DMS79 treated with DMSO at 0.1 percent for 48 hours (cell line): ENCODE measurements at places on chromosomes 7 and 10.
A peak's percentile ranks its signal among the peaks of the same experiment; 100 is the strongest.

- DNase-seq: no peak
Measured at GRCh38 chr10:131748191-131748590, 152.6 kb upstream of the PPP2R2D start.

GRCh38 chr7:22867003-22867402, 44.4 kb upstream of the TOMM7 start:
- no peak for DNase-seq

GRCh38 chr7:144529269-144529926, 125.9 kb upstream of the NOBOX start:
- DNase-seq: no peak

DNA sequence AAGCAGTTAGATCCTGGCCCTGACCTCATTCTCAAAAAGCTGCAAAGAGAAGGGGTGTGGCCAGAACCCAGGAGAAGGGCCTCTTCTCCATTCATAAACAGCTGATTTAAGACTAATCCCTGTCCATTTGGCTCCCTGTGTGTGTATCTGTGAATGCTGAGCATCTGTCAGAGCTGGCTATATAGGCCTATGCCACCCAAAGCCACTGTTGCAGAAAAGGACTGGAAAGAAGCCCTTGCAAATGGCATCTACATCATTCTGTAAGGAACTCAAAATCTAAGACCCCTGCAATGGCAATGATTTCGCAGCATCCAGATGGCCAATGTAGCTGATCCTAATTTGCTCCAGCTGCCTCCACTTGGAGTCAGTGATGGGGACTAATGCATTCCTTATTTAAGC, 384.5 kb downstream of the KCNMA1 start:
- DNase-seq: no peak

GRCh38 chr7:158602905-158603772, 15.5 kb upstream of the PTPRN2 start:
- DNase-seq: no peak

DNA sequence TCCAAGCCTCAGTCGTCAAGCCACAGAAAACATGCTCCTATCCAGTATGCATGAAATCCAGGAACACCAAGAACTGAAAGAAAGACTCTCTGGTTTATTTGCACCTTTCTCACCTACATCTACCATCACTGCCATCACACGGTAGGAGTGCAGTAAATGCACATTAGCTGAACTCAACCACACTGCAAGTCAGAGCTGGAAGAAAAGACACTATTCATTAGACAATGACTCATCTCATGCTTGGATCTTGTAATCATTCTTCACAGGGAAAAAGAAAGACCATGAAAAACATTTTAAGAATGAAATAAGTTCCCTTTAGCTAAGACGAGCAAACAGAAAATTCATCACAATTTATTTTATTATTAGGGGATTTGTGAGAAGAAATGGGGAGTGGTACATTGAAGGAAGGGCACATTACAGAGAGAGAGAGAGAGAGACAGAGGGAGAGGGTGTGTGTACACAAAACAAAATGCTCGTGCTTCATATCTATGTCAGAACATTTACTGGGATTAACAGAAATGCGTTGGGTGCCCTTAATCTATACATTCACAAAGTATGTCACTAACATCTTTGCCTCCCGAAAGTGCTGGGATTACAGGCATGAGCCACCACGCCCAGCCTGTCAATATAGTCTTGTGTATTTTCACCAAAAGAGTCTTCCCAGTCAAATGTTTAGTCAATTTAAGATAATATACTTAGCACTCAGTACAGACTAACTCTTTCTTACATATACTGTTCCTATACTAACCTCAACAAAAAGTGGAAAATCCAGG, 324.9 kb downstream of the PARD3 start:
- DNase-seq: no peak

GRCh38 chr7:74032191-74032490, 4.2 kb downstream of the ELN start:
- DNase-seq: peak; percentile 60

DNA sequence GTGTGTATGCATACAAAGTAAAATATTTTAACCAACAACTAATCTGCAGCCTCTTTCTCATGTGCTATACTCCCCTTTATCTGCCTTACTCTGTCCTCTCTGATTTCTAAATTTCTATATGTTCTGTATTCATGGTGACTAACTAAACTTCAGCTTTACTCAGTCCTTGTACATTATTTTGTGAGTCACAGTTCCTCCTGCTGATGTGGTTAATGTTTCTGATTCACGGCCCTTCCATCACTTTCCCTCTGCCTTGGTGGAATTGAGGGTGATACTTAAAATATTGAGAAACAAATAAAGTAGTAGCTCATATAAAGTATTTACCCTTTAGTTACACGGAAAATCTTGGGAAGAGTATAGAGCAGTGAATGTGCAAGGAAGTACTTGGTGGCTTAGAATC, 899.1 kb upstream of the ZWINT start:
- no peak for DNase-seq

GRCh38 chr10:97188261-97188711, 2.5 kb upstream of the SLIT1 start:
- peak; percentile 57 for DNase-seq

- no peak for DNase-seq
Measured at GRCh38 chr10:9036711-9037204, 982.3 kb downstream of the GATA3 start.

- DNase-seq: peak; percentile 53
Measured at GRCh38 chr7:30226614-30227268, 57.7 kb upstream of the ZNRF2 start.

GRCh38 chr7:127365164-127365956, 27.1 kb downstream of the ZNF800 start:
- DNase-seq: no peak

GRCh38 chr10:124242365-124242764, 149.0 kb upstream of the CHST15 start:
- DNase-seq: no peak

GRCh38 chr10:93186653-93187052, 113.0 kb downstream of the CYP26A1 start:
- DNase-seq: no peak

DNA sequence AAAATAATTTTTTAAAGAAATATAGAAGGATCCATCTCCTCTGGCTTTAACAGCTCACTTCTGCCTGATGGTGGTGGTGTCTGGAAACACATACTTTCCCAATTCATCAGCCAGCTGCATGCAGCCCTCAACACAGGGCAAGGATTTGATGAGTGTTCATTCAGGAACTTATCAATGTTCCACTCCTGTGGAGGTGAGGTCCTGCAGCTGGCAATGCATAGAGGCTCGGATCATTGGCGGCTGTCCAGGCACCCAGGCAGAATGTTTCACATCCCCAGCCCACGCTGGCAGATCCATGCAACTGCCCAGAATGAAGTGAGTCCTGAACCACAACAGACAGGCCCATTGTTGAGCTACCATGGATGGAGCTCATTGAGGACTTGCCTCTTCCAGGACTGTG, 55.2 kb upstream of the KCNMA1 start:
- DNase-seq: peak; percentile 43

GRCh38 chr10:78740976-78741915, 327.5 kb upstream of the ZMIZ1 start:
- peak; percentile 2 for DNase-seq

DNA sequence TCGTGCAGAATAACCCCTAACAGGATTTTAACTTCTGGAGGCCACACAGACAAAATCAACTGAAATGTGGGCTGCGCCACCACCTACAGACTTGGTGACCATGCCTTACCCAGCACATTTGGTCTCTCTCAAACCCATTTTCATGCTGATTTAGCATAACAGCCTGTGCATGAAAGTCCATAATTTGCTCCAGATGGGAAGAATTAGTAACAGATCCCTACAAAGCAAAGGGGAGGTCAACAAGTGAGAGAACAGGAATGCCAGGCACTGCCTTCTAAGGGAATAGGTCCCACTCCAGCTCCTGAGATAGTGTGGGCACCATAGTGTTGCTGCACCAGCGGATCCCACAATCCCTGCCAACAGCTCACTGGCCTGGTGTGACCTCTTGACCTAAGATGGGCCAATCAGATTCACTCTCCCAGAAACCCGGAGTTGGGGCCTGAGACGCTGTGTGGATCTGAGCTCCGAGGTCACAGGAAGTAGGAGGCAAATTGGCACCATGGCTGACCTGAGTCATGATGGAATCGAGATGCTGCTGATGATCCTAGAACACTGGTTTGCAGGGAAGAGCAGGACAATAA, 32.4 kb downstream of the SLIT1 start:
- no peak for DNase-seq

DNA sequence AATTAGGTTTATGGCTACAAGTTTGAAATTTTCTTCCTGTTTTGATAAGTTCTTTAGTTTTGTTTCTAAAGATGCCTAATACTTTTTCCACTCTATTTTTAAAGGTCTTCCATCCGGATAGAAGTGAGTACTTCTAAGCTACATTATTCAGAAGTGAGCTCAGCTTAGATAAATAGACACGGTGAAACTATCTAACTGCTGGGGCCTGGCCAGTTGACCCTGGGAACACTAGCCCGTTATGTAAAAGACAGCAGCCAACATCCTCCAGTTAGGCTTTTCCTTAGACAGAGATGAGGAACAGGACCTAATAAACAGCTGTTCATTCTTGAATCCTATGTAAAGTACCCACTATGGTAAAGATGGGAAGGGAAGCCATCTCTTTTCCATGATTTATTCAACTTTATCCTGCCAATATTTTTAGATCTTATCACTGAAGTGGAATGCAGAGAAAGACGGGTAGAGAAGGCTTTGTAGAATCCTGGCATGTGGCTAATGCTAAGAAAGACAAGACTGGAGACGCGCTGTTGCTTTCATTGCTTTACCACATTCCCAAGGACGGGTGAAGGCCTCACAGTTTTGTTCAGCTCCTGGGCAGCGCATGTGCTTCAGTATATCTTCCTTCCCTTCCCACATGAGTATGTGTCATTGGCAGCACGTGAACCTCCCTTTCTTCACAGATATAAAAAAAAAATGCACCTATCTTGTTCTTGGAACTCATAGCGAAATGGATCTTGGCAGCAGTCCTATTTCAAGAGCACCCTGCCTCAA, 340.0 kb upstream of the MEOX2 start:
- no peak for DNase-seq

DNA sequence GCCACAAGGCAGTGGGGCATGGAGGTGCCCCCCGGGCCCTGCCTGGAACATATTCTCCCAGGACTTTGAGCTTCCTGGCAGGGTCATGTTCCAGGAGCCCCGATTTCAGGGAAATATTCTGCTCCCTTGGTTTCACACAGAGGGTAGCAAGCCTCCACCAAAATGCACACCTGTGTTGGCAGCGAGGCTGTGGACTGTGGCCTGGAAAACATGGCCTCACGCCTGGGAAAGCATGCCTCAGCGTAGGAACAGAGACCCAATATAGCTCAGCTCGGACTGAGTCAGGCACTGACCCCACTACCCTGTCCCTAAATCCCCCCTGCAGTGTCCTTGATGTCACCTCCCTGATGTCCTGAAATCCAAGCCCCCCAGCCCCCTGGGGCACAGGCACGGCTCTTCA, 92.0 kb downstream of the KCNMA1 start:
- no peak for DNase-seq

- no peak for DNase-seq
Measured at GRCh38 chr10:110457851-110458250, 39.9 kb upstream of the DUSP5 start.

GRCh38 chr10:93911866-93912265, 18.1 kb downstream of the SLC35G1 start:
- DNase-seq: no peak

- no peak for DNase-seq
Measured at GRCh38 chr10:95908450-95908849, 675 bp downstream of the CC2D2B start.

- DNase-seq: no peak
Measured at GRCh38 chr7:150369748-150370501, 1.3 kb downstream of the REPIN1 start.

DNA sequence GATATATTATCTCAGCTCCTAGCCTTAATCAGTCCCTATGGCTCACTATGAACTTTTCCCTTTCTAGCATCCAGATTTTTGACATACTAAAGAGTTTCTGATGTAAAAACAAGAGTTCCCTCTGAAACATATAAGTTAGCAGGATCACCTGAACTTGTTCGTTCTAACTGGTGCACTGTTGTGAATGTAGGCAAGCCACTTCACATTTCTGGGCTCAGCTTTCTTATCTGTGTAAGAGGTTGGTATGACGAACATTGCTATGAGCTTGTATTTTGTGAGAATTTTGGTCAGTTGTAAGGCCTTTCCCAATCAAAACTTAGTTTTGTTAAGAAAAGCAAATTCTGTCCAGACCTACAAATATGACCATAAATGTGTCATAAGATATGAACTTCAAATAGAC, 46.1 kb downstream of the MAGI2 start:
- DNase-seq: no peak

DNA sequence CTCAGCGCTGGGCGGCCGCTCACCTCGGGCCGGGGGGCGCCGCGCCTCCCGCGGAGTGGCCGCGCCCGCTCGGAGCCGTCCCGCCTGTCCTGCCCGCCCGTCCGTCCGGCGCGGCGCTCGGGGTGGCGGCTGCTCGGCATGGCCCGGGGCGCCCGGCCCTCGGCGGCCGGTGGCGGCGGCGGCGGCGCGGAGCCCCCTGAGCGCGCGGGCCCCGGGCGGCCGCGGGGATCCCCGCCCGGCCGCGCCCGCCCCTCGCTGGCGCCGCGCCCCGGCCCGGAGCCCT, 338 bp downstream of the SDK1 start:
- DNase-seq: no peak

DNA sequence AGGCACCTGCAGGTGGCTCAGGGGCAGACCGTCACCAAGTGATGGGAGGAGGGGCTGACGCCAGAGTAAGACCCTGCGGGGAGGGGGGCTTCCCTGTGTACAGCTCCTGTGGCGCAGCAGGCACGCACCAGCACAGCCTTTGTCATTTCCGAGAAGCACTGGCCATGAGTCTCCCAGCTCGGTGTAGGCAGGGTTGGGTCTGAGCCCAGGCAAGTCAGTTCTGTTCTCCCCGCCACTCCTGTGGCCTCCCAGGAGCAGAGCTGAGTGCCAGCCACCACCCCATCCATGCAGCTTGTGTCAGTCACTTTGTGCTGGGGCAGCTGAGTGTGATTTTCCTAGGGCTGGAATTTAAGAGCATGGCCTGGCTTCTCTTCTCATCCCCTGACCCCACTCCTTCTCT, 13.2 kb downstream of the CPSF4 start:
- no peak for DNase-seq

GRCh38 chr10:60448246-60448645, 58.6 kb upstream of the ANK3 start:
- DNase-seq: no peak
